Amygdala (tissue), 56 donors: ENCODE measurements at places on chromosomes 11 and 22.

- DNase-seq: no peak
These were observed 13.7 kb downstream of the ARAP1 start for GRCh38 chr11:72738199-72739141.

GRCh38 chr11:77081976-77082836 is 15.4 kb downstream of the CAPN5 start:
- no peak for DNase-seq

DNA sequence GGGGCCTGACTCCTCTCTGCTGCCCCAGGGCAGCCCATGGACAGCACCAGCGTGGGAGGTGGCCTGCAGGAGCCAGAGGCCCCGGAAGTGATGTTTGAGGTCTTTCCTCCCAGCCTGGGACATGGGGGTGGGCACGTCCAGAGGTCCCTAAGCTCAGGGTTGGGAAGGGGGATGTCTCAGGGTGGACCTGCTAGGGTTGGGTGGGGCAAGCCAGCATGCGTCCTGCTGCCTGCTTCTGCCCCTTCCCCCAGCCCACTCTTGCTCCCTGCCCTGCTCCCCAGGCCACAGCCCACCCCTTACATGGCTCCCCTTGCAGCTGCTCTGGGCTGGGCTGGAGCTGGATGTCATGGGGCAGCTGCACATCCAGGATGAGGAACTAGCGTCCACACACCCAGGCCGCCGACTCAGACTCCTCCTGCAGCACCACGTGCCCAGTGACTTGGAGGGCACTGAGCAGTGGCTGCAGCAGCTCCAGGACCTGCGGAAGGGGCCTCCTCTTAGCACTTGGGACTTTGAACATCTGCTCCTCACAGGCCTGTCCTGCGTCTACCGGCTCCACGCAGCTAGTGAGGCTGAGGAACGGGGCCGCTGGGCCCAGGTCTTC is 1.3 kb downstream of the FAM180B start:
- no peak for DNase-seq

GRCh38 chr11:134349802-134350355 is 18.1 kb downstream of the GLB1L2 start:
- no peak for DNase-seq

DNA sequence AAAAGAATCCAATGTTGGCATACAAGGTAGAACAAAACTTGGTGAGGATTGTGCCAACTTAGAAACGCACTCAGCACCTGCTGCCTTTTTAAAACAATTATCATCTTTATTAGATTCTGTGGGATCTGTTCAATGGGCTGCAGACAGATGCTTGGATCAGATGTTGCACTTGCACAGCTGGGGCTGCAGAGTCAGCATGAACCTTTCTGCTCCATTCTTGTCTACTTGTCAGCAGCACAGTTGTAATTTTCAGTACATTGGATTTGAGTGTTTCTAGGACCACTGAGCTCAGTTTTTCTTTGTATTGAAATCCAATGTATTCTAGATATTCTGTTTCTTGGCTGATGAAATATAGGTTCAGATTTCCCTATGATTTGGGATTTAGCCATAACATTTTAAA is 164.5 kb downstream of the LUZP2 start:
- DNase-seq: no peak

DNA sequence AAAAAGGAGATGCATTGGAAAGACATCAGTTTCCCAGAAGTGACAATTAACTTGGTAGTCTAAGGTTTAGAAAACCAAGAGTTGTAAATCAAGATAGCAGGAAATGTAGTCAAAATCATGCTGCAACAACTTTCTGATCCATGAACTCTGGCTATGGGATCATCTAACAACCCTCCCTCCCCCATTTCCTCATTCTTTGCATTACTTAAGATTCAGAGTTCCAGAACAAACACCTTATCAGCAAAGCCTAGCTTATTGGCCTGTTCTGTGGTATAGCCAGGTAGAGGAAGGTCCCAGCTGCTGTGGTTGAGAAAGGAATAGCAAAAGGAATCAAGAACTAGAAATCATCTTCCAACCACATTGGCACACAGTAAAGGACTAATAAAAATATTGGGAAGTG is 651.1 kb downstream of the METTL15 start:
- no peak for DNase-seq

DNA sequence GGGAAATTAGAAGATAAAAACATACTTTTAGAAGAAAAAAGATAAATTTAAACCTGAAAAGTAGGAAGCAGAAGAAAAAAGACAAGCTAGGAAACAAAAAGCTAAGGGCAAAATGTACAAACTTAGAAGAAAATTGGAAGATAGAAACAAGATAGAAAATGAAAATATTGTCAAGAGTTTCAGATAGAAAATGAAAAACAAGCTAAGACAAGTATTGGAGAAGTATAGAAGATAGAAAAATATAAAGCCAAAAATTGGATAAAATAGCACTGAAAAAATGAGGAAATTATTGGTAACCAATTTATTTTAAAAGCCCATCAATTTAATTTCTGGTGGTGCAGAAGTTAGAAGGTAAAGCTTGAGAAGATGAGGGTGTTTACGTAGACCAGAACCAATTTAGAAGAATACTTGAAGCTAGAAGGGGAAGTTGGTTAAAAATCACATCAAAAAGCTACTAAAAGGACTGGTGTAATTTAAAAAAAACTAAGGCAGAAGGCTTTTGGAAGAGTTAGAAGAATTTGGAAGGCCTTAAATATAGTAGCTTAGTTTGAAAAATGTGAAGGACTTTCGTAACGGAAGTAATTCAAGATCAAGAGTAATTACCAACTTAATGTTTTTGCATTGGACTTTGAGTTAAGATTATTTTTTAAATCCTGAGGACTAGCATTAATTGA is 1.0 kb downstream of the MALAT1 start:
- no peak for DNase-seq

DNA sequence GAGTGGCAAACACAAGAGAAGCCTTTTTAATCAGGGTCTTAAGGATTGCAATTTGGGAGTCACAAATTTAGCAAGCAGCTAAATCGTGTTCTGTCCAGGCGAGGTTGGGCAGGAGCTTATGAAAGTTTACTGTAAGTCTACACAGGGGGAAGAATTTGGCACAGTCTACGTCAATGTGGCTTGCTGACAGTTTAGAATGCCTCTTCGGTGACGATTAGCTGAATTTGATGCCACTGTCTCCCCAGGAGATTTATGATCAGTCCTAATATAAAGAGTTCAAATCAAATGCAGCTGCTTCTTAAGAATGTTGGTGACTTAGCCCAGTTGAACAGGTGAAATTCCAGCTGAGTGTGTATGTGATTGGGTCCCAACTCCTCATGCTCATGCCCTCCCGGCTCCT is 114.1 kb upstream of the CLPB start:
- DNase-seq: no peak

GRCh38 chr22:36379593-36380361 is 8.0 kb downstream of the MYH9 start:
- no peak for DNase-seq

GRCh38 chr11:56624661-56625110 is 10.0 kb upstream of the OR5M1 start:
- peak; percentile 45 for DNase-seq

- no peak for DNase-seq
These were observed 125.4 kb upstream of the ARHGAP20 start for GRCh38 chr11:110837603-110838002.

- DNase-seq: no peak
These were observed 128.2 kb downstream of the ZNF280B start for GRCh38 chr22:22380098-22381030.

- peak; percentile 5 for DNase-seq
These were observed 8.3 kb upstream of the HTR3B start for GRCh38 chr11:113896156-113896879.

GRCh38 chr11:112537026-112537425 is 276.4 kb upstream of the PLET1 start:
- DNase-seq: no peak

DNA sequence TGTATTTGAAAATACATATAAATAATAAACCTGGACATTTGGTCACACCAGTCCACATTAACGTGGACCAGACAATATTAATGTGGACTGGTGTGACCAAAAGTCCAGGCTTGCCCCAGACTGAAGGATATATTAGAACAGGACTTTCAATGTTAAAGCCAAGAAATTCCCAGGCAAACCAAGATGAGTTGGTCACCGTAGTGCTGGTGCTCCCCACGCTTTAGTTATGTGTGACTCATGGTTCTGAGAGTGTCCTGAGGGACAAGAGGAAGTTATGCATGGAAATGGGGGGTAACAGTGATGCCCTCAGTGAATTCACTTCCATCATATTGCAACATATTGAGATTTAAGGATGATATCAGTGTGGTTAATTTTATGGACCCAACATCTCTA is 31.4 kb downstream of the POU2AF1 start:
- no peak for DNase-seq

GRCh38 chr11:102457865-102458264 is 5.3 kb upstream of the TMEM123 start:
- no peak for DNase-seq

DNA sequence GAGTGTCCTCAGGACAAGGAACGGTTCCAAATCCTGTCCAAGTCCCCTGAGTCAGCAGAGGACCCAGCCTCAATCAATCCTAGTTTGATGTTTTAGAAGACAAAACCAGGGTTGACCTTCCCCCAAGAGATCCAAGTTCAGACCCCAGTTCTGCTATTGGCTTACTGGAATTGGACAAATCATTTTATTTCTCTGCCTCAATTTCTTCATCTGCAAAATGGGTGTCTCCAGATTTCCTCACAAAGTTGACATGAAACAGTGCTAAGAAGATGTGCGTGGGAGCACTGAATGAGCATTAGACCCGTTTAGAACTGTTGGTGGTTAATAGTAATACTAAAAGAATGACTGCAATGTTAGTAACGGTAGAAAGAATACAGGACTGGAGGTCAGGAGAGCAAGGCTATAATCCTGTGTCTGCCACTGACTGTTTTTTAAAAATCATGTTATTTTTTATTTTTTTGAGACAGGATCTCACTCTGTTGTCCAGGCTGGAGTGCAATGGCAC is 32.8 kb upstream of the SCUBE1 start:
- DNase-seq: no peak

GRCh38 chr11:61489833-61490721 is 18.5 kb upstream of the LRRC10B start:
- no peak for DNase-seq

- DNase-seq: no peak
These were observed 30.1 kb upstream of the TMEM45B start for GRCh38 chr11:129785383-129786111.
